CD4-positive, alpha-beta T cell treated with Interleukin-21 for 1 hour (primary cell): ENCODE measurements at places on chromosomes 16 and 17.

GRCh38 chr17:67439269-67439668, 62.2 kb downstream of the PITPNC1 start:
- no peak for DNase-seq

DNA sequence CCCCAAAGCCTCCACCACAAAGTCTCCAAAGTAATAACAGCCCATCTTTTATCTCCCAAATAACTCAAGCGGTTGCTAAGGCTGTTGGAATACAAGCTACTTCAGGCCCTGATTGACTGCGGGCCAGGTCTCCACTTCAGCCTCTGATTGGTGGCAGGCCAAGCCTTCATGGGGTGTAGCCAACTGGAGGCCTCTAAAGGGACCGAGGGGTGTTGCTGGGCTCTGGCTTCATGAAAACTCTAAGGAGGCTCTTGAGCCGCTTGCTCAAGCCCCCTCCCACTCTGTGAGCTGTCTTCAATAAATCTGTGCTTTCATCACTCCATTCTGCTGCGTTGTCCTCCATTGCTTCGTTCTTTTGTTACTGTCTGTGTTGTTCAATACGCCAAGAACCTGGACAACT, 487.2 kb downstream of the XYLT1 start:
- DNase-seq: no peak

- DNase-seq: no peak
Measured at GRCh38 chr16:27894386-27894785, 169.1 kb downstream of the GSG1L start.

- peak; percentile 34 for DNase-seq
Measured at GRCh38 chr16:87490096-87490798, 2.6 kb downstream of the ZCCHC14 start.
